Posterior vena cava (tissue), 2 donors: ENCODE measurements at places on chromosomes 5 and 9.
A peak's percentile ranks its signal among the peaks of the same experiment; 100 is the strongest.

DNA sequence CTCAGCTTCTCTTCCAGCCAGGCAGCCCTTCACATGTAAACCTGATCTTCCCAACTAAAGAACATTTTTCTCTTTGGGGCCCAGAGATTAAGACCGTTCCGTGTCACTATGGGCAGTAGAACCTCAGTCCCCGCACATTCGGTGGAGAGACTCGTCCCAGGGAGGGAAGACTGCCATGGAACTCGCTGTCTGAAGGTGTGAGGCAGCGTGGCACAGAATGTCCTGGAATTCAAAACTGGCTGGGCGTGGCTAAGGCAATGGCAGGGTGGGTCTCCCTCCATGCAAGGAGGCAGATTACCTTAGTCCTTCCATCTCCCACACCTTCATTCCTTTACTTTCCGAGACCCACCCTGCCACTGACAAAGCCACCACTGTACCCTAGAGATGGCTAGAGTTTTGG is 57.4 kb upstream of the ZNF354A start:
- peak; percentile 12 for DNase-seq

DNA sequence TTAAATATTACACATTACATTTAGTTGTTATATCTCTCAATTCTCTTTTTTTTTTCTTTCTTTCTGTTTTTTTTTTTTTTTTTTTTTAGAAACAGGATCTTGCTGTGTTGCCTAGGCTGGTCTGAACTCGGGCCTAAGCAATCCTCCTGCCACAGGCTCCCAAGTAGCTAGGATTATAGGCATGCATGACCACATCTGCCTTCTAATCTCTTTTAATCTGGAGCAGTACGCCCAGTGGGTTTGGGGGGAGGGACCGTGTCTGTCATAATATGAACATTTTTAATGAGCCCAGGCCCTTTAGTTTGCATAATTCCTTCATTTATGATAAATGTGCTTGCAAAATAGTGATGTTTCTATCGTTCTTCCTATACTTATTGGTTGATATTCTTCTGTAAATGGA is 10.3 kb downstream of the RHOBTB3 start:
- no peak for DNase-seq

DNA sequence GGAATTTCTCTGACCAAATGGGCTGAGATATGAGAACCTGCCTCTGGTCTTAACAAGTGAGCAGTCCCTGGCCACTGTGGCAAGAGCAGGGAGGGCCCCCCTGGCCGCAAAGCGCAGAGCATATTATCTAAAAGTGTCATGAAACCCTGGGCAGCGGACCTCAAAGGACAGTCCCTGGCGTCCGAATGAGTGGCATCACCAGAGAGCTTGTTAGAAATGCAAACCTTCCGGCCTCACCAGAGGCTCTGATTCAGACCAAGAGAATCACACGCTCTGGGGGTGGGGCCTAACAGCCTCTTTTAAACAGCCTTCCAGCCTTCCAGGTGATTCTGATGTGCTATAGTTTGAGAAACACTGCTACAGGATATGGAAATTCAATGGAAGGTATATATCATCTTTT is 10.9 kb downstream of the PTPN3 start:
- no peak for DNase-seq

- no peak for DNase-seq
These were observed 246.7 kb upstream of the TRPM3 start for GRCh38 chr9:71368157-71368556.

- DNase-seq: no peak
These were observed 27.4 kb downstream of the SNX30 start for GRCh38 chr9:112777914-112778313.

DNA sequence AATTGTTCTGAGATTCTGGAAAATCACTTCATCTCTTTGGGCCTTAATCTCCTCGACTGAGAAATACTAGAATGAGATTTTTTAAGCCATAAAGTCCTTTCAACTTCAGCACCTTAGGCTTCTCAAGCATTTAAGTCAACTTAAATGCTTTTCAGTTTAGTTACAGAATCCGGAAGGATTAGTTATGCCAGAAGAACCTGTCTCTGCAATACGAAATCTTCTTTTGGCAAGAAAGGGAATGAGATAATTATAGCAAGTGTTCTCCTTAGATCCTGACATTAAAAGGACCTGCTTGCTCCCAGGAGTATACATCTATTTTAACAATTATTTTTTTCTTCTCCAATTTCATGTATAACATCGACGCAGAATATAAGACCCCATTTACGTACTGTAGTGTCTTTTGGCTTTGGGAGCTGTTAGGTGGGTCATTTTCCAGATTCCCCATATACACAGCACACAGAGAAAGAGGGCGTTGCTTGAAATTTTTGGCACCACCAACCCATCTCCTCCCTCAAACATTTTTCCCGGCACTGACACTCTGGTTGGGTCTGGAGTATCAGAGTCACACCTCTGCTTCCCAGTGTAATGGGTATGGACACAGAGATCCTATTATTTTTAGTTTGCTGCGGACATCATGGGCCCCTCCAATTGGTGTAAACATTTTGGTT is 43.6 kb upstream of the CLINT1 start:
- DNase-seq: no peak

GRCh38 chr5:1660001-1660400 is 136.2 kb upstream of the LPCAT1 start:
- no peak for DNase-seq

DNA sequence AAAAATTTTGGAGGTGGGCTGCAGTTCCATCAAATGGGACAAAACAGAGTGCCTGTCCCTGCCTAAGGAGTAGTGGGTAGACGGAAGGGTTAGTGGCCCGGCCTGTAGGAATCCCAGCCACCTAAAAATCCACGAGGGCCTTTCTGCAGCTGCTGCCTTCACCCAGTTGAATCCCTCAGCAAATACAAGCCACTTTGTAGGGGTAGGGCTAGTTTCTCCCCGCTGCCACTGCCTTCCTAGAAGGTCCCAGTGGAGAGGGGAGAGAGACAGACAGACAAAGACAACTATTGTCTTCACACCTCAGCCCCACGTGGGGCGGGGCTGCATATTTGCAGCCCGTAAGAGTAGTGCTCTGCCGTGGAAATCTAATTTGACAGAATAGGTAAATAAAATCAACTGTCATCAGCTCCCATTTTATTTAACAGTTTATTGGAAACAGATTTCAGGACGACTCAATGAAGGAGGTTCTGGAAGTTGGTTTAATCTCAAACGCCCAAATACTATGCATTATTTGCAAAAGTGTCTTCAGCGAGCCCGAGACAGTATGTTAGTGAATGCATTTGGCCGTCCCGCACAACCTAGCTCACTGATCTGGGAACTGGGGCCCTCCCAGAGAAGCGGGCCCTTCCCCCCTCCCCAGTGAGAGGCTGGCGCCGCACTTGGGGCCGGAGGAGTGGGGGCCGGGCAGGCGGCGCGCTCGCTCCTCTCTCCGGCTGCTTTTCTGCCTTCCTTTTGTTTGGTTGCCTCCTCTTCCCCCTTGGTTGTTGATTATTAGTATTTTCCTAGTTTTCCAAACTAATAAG is 67.6 kb upstream of the TBCA start:
- DNase-seq: no peak

GRCh38 chr9:79988126-79988525 is 416.4 kb downstream of the TLE4 start:
- no peak for DNase-seq

DNA sequence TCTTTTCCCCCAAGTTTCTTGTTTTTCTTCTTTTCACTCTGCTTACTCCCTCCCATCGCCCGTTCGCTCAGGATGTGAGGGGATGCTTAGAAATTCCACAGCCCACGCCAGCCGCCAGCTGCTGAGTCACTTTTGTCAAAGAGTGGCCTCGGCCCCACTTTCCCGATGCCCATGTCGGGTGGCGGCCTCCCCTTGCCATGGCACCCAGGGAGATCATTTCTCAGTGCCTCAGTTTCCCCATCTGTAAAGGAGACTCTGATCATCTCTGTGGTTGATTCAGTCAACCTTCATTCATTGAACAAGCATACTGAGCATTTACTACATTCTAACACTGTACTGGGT is 353 bp upstream of the PDGFRB start:
- DNase-seq: no peak

- no peak for DNase-seq
These were observed 17.9 kb upstream of the KIF4B start for GRCh38 chr5:154995679-154996078.

DNA sequence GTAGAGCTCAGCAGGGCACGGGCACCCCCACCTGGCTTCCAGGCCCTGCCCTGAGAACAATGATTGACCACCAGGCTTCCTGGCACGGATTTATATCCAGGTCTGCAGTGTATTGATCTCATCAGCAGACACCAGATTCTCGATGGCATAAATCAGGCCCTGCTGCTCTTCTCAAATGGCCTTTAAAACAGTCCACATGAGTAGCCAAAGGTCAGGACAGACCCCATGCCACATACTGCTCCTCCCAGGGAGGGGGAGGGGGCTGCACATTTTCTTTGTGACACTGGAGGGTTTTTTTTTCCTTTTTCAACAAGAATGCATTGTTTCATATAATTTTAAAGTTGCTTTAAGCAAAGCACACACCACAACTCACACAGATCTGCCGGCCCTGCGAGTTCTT is 85.4 kb downstream of the SEMA4D start:
- DNase-seq: no peak

- DNase-seq: no peak
These were observed 71.9 kb downstream of the SMIM23 start for GRCh38 chr5:171857489-171857876.

- DNase-seq: peak; percentile 92
These were observed 47.0 kb upstream of the PLIN2 start for GRCh38 chr9:19174127-19174912.

DNA sequence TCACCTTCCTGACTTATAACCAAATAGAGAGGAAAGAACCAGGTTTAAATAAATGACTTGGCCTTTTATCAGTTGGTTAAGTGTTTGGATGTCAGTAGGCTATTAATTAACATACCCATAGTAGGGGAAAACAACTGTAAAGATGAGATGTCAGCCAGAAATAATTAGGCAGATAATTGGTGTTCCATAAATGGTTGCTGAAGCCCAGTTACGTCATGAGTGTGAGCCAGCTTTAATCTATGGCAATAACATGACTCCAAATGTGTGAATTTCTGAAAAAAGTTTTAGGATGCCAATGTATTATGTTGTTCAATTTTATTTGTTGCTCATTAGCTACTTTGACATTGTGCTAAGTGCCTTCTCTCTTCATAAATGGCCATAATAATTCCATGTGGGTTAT is 180.5 kb downstream of the FBXL7 start:
- DNase-seq: no peak

- peak; percentile 84 for DNase-seq
These were observed 3.3 kb downstream of the OLFML2A start for GRCh38 chr9:124780060-124780756.

GRCh38 chr5:177023303-177023664 is 788 bp downstream of the ZNF346 start:
- DNase-seq: no peak

DNA sequence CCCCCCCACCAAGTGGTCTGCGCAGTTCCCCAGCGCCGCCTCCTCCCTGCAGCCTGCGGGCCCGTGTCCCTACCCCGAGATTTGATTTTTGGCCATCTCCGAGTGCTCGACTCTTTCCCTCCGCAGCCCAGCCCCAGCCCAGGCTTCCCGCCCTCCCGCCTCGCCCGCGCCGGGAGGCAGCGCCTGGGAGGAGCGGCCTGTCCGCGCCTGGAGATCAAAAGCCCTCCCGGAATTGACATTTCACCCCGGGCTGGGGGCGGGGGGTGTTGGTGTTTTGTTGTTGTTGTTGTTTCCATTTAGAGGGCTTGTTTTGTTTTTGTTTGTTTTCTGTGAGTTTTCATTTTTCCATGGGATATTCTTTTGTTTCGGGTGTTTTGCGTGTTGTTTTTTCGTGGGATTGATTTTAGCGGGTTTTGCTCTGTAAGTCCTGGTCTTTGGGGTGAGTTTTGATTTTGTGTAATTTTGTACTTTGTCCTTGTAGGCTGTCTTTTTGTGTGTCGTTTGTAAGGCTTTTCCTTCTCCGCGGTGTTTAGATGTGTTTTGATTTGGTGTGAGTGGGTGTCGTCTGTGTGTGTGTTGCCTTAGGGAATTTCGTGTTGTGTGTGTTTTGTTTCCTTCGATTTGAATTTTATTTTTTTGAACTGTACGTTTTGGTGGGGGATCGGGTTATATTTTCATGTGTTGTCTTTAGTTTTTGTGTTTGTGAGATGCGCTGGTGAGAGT is 1.7 kb upstream of the PAX5 start:
- peak; percentile 51 for DNase-seq

DNA sequence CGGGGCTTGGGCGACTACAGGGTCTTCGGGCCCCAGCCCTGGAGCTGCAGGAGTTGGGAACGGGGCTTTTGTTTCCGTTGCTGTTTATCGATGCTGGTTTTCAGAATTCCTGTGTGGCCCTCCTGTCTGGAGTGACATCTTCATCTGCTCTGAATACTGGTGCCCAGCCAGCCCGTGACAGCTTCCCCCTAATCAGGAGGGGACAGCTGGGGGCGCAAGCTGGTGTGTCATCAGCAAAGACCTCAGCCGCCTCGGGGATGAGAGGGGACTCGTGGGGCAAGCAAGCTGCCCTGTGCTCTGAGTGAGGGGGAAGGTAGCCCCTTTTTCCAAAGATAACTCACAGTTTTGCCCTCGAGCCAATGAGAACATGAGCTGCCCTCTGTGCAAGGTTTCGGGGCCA is 110.7 kb downstream of the RXRA start:
- DNase-seq: no peak

- no peak for DNase-seq
These were observed 102.7 kb upstream of the NREP start for GRCh38 chr5:111859533-111860270.

DNA sequence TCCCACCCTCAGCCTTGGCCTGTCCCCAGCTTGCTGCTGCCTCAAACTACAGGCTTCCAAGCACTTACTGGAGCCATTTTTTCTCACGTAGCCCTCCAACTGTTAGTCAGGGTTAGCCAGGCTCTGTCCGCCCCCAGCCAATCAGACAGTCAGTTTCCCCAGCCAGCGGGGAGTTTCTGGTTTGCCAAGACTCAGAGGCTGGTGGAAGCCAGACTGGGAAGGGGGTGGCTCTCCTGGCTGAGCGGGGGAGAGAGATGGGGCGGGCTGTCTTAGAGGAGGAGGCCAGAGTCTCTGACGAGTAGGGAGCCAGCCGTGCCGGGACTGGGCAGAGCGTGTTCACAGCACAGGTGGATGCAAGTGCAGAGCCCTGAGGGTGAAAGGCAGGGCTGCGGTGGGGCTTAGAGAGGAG is 15.3 kb downstream of the PROP1 start:
- DNase-seq: no peak

- DNase-seq: no peak
These were observed 113.5 kb downstream of the SMARCA2 start for GRCh38 chr9:2128618-2129017.

- DNase-seq: no peak
These were observed 576.2 kb upstream of the CLINT1 start for GRCh38 chr5:158435161-158435616.

DNA sequence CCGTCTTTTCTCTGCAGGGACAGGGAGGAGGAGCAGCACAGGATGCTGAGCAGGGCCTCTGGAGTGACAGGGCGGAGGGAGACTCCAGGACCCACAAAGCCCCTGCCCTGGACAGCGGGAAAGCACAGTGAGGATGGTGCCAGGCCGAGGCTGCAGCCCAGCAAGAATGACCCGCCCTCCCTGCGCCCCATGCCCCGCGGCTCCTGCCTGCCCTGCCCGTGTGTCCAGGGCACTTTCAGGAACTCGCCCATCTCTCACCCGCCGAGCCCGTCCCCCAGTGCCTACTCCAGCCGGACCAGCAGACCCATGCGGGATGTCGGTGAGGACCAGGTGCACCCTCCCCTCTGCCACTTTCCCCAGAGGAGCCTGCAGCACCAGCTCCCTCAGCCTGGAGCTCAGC is 9.1 kb upstream of the EXOC3 start:
- peak; percentile 71 for DNase-seq

GRCh38 chr5:150905312-150905683 is 518 bp upstream of the ZNF300 start:
- no peak for DNase-seq
